ENCODE measurements at places on chromosomes 1 and 21. TPM values are rescaled to one million over a fixed set of nuclear protein-coding genes. Genes with fewer than 3 reads are reported as not detected.

GRCh38 chr1:33165209-33165608, 16.6 kb downstream of the TRIM62 start:
- DNase-seq = no peak

DNA sequence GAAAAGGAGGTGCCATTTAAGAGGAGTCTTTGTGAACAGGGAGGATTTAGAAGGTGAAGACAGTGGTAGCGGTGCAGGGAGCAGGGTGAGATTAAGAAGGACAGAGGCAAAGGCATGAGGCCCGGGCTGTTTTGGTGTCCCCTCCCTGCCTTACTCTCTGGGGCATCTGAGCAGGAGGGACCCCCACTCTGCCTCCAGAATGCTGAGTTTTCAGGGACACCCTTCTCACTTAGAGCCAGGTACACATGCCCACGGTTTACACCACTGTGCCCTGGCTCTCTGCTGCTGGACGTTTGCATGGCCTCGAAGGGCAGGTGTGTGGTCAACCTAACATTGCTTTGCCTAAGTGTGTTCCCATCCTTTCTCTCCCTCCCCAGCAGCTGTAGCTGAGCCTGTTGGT, 20.5 kb upstream of the PARP1 start:
- no peak for DNase-seq

- no peak for DNase-seq
Measured at GRCh38 chr1:169363046-169363730, 4.4 kb downstream of the NME7 start.

MSTO1 gene
- total RNA-seq = 16.4 TPM

GRCh38 chr1:28663871-28664470, 4.6 kb upstream of the GMEB1 start:
- DNase-seq = no peak

DNA sequence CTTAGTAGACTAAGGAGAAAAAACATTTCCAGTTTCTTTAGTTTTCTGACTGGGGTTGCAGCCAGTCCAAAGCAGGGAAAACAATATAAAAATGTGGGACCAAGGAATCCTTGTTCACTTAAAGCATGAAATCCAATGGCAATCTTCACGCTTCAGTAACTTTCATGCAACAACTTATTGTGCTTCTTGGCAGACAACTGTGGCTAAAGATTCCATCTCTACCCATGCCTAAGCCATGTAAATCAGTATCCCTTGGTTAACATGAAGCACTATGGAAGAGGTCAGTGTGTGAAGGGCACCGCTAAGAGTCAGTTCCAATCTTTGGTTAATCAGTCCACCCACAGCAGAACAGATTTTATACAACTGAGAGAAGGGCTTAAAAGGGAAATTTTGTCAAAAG, 201.8 kb upstream of the GREM2 start:
- DNase-seq = no peak

- DNase-seq = no peak
Measured at GRCh38 chr1:165634154-165634921, 3.3 kb downstream of the MGST3 start.

GRCh38 chr21:46295177-46295770, 9.1 kb downstream of the YBEY start:
- DNase-seq = peak; percentile 48

KLHL12 gene
- total RNA-seq = 16.8 TPM

DNA sequence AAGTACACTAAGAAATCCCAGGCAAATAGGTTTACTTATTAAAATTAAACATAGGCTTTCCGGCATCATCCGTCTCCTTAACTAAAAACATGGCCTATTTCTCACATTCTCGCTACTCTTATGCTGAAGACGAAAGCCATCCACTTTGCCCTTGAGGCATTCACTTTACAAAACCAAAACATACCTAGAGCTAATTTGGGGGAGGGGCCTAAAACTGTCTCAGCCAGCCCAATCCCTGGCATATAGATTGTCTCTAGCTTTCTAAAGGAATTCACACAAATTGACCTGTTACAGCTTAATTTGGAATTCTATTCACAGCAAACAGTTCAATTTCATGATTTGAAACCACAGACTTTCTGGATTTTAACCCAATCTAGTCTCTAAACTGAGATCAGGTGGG, 34.8 kb downstream of the SLC35D1 start:
- no peak for DNase-seq

DIO1 gene
- not detected for total RNA-seq

DNA sequence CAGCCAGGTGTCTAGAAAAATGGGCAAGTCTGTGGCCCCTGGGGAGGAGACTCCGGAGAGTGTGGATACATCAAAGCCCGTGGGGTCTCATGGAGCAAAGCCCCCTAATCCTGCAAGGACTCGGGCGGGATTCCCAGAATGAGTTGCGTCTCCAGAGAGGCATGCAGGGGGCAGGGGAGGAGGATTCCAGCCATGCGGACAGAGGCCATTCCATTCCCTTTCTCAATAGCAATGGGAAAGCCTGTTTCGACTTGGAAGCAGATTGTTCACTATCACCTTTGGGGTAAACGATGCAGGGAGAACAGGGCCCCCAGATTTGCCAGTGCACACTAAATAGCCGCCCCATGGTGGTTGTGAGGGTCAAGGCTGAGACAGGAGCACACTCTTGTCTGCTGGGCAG, 15.4 kb upstream of the PRDM15 start:
- DNase-seq = no peak

DNA sequence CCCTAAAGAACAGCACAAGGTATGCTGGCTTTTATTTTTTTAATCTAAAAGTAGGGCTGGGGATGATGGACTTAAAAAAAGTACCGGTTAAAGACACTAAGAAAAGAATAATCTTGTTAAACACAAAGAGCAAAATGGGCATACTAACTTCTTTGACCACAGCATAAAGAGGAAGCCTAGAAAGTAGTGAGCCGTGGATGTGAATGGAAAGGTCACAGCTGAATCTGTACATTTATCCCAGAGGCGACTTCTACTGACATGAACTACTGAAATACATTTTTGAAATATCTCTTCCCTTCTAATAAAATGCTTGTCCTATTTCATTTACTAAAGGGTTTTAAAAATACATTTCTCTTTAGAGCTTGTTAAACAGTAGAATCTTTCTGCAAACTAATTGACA, 140.7 kb downstream of the SLC45A1 start:
- no peak for DNase-seq

GRCh38 chr1:5941671-5942070, 50.6 kb downstream of the NPHP4 start:
- no peak for DNase-seq

DNA sequence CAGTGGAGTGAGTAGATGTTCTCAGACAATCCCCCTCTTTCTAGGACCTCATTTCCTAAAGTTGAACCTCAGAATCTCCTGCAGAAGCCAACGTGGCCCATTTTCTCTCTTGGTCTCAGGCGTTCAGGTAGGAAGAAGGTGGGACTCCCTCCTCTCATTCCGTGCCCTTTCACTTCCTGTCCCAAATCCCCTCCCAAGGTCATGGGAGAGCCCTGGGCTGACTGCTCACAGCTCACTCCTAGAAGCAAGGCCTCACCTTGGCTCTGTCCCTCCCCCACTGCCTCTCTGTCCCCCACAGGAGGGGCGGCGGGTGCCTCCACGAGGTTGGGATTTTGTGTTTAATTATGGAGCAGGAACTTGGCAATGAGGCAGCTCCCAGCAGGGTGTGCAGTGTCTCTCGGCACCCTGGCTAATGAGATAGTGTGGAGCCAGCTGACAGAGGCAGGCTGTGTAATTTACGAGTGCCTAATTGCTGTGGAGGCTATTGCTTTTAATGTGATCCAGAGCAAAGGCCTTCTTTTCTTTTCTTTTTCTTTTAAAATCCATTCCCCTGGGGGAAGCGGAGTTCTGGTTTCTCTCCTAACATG, 9.1 kb upstream of the CDK18 start:
- peak; percentile 82 for DNase-seq
